ENCODE measurements at places on chromosomes 4 and X.
A peak's percentile ranks its signal among the peaks of the same experiment; 100 is the strongest.

DNA sequence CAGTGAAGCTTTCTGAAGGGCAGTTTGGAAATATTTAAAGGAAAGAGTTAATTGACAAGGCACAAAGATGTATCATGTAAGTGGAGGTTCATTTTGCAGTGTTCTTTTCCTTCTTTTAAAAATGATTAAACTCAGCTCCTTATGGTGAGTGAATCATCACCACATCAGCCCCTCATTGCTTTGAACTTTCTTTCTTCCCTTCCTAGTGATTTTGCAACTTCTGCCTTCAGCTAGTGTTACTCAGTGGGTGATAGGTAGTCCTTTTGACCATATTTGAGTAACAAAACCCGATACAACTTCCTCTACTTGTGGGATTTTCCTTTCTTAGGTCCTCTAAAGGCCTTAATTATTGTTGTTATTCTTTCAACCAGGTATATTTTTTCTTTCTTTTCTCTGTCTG lies 8.2 kb downstream of the ZCCHC4 start:
- no peak for DNase-seq

DNA sequence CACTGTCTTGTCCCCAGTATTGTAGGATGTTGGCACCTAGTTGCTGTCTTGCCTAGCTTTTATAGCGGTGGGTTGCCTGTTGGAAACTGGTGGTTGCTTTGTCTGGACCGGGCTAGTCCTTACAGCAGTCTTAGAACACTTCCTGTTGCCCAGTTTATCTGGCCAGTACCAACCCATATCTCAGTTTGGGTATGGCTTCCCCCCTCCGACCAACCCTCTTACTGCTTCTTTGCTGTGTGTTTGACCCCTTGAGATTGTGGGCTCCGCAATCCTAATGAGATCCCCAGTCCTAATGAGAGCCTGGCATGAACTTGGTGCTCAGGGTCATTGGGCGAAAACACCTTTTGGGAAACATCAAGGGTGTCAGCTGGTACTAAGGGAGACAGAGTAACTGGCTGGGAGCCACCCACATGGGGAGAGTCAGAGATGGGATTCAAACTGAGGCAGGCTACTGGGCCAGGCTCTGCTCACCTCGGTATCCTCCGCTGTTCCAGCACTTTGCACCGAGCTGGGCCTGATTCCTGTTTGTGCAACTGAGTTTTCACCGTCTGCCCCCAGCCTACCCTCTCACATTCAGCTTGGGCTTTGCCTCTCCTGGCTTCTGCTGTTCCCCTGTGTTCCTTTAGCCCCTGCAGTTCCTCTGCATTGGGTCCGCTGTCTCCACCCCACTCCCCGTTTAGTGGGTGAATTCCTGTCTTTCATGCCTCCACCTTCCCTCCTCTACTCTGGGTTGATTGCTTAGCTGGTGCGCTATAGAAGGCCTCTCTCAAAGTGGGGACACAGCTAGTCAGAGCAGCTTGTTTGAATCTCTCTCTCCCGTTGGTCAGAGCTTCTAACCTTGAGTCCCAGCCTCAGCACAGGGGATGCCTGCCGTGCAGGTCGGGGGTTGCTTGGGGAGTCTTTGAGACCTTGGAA lies 1.6 kb downstream of the TBC1D14 start:
- no peak for DNase-seq

DNA sequence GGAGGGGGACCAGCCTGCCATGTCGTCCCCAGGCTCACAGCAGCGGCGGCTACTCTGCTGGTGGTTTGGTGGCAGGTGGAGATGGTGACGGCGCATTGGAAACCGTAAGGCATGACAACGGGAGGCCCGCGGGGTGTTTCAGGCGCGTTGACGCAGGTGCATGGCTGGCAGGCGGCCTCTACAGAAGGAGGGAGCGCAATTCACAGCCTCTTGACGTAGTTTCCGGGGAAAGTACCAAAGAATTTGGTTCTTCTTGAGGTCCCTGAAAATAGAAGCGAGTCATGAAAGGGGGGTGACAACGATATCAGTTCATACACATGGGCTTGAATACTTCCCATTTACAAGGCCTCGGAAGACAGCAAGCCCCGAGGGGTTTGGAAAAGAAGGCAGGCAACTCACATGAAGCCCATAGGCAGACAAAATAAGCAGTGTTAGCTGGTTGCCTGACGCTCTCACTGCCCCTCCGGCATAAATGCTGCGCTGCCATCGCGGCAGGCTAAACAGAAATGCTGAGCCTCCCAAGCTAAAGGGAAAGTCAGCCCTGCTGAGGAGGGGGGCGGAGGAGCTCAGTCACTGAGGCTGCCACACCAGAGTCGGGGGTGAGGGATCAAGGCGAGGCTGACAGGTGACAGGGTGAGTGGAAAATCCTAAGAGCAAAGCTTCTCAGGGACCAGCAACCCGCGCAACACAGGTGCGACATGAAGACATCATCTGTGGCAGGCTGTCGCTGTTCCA lies 52.3 kb upstream of the PDLIM3 start:
- DNase-seq: peak; percentile 65

GRCh38 chr4:33369446-33369845 lies 2649.3 kb downstream of the PCDH7 start:
- no peak for DNase-seq

DNA sequence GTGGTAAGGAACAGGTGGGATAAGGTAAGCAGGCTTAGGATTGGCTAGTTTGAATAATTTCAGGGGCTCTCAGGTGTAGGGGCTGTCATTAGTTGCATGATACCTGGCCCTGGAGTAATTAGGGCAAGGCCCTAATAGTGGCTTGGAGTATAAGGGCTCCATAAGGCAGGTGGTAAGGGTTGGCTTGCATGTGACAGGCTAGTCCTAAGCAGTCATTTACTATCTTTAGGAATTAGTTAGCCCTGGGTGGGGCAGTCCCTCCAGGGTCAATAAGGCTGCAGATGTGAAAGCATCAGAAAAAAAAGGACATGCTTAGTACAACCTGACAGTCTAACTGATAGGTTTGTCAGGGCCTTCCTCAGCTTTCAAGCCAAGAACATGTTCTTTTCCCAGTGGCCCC lies 7.8 kb upstream of the TMPRSS11D start:
- DNase-seq: no peak

GRCh38 chr4:113998531-113998930 lies 19.1 kb upstream of the ARSJ start:
- no peak for DNase-seq

GRCh38 chr4:136554033-136554432 lies 978.3 kb downstream of the PCDH18 start:
- no peak for DNase-seq

DNA sequence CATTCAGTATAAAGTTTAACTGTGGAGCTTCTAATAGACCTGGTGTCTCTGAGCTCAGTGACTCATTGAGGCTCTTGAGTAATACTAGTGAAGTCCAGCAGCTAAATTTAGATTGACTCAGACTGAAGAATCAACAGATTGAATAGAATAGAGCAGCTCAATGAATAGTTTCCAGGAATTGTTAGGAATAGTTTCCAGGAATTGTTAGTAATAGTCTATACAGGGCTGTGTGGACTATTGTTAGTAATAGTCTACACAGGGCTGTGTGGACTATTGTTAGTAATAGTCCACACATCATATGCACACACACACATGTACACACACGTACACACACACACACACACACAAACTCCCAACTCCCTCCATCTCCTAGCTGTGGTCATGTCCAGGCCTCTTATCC lies 3.0 kb downstream of the GIMD1 start:
- no peak for DNase-seq

GRCh38 chr4:17096692-17097091 lies 198.2 kb upstream of the LDB2 start:
- DNase-seq: no peak

- DNase-seq: no peak
Observed at GRCh38 chrX:13983734-13984133, 46.0 kb downstream of the GEMIN8 start.

DNA sequence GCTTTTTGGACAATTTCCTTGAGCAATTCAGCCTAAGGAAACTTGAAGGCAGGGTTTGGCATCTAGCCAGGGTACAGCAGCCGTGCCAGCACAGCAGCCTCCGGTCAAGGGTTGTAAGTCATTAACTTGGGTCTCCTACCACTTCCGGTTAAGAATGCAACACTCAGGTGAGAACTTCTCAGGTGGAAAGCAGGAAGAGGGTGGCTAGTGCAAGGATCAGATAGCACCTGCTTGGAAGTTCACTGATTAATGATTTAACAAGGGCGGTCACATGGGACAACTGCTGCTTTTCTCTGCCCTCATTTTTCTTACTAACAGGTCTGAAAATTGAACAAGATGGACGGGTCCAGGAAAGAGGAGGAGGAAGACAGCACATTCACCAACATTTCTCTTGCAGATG lies 30.1 kb upstream of the SCOC start:
- DNase-seq: no peak

DNA sequence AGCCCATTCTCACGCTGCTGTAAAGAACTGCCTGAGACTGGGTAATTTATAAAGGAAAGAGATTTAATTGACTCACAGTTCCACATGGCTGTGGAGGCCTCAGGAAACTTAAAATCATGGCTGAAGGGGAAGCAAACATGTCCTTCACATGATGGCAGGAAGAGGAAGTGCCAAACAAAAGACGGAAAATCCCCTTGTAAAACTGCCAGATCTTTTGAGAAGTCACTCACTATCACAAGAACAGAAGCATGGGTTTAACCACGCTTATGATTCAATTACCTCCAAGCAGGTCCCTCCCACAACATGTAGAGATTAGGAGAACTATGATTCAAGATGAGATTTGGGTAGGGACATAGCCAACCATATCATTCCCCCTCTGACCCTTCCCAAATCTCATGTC lies 335.5 kb downstream of the IL15 start:
- DNase-seq: no peak

- DNase-seq: peak; percentile 39
Observed at GRCh38 chrX:10098270-10098713, 58.5 kb upstream of the CLCN4 start.

GRCh38 chrX:10949541-10949940 lies 161.6 kb upstream of the HCCS start:
- DNase-seq: no peak

- DNase-seq: no peak
Observed at GRCh38 chr4:1489639-1489995, 83.4 kb upstream of the NKX1-1 start.

- DNase-seq: no peak
Observed at GRCh38 chr4:95548738-95549245, at the start of gene UNC5C. TSS of gene UNC5C (minus strand) at chr4:95548973.

DNA sequence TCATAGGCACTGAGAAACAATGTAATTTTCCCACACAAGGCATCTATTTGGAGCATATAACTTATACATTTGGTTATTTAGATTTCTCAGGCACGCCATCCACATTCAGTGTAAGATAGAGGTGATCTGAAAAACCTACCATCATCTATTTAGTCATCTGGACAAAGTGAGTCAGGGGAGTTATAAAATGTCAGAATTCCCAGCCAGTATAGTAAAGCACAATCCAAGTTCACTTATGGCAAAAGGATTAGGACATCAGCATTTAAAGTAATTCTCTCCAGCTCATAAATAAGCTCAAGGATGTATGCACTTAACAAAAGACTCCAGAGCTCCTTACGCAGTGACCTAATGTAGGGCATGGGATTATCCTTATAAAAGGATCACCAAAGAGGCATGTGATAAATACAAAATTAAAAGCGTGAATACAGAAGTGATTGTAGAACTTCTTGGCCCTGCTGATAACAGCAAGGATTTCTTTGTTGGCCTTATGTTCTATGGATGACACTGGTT lies 65.3 kb upstream of the DCLK2 start:
- DNase-seq: no peak

DNA sequence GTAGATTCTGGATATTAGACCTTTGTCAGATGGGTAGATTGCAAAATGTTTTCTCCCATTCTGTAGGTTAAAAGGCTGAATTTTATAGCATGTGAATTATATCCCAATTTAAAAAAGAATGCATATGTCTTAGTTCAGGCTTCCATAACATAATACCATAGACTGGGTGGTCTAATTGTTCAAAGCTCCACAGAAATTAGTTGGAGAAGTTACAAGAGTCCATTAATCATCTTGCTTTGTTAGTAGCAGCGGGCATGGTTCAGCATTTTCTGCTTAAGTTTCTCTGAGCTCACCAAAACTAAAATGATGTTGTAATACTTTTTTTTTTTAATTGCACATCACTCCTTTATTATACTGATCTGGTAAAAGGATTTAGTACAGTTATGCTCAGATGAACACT lies 1.8 kb downstream of the PGAM4 start:
- no peak for DNase-seq

DNA sequence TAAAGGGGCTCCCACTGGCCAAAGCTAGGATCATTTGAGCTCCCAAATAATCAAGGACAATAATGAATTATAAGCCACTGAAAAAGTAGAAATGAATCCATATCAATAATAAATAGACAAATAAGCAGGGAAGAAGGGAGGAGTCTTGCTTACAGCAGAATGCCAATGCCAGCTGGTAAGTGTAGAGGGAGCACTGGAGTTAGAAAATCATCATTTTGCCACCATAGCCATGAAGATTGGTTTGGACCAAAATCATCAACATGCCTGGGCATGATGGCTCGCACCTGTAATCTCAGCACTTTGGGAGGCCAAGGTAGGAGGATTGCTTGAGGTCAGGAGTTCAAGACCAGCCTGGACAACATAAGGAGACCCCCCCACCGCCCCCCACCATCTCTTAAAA lies 20.4 kb upstream of the SH3KBP1 start:
- DNase-seq: no peak

DNA sequence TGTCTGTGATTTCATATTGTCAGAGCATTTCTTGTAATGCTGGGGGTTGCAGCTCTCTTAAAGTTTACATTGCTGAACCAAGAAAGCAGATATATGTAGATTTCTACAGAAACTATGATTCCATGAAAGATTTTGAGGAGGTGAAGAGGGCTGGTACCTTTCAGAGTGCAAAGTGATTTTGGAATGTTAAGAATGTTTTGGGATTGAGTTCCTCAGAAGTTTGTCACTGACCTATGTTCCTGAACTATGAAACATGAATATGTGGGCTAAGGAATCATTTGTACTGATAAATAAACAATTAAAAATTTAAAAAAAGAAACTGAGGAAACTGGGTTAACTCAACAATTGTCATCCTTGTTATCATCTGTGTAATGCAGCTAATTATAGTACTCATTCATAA lies 12.3 kb upstream of the CHIC2 start:
- DNase-seq: no peak

DNA sequence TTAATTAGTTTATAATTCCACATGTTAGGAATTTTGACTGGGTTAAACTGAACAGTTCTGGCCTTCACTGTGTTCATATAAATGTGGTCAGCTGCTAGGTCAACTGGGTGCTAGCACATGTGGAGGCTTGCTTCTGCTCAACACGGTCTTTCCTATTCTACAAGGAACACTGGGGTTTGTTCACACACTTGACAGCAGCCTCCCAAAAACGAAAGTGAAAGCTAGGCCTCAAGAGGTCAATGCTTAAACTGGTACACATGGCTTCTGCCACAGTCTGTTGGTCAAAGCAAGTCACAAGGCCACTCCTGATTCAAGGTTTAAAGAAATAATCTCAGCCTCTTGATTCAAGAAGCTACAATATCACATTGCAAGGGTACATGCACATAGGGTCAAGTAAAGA lies 126.5 kb downstream of the QDPR start:
- no peak for DNase-seq

GRCh38 chrX:35380808-35381700 lies 417.1 kb upstream of the MAGEB16 start:
- DNase-seq: no peak

GRCh38 chr4:41287005-41287404 lies 30.3 kb downstream of the UCHL1 start:
- DNase-seq: no peak
